ACHN (cell line): ENCODE measurements at places on chromosomes 7 and 10.

DNA sequence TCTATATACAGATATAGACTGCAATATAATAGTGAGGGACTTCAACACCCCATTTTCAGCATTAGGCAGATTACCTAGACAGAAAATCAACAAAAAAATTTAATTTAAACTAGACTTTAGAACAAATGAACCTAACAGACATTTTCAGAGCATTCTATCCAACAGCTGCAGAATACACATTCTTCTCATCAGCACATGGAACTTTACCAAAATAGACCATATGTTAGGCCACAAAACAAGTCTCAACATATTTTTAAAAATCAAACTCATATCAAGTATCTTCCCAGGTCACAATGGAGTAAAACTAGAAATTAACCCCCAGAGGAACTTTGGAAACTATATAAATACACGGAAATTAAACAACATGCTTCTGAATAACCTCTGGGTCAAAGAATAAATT is 169.6 kb downstream of the MTERF1 start:
- no peak for DNase-seq

DNA sequence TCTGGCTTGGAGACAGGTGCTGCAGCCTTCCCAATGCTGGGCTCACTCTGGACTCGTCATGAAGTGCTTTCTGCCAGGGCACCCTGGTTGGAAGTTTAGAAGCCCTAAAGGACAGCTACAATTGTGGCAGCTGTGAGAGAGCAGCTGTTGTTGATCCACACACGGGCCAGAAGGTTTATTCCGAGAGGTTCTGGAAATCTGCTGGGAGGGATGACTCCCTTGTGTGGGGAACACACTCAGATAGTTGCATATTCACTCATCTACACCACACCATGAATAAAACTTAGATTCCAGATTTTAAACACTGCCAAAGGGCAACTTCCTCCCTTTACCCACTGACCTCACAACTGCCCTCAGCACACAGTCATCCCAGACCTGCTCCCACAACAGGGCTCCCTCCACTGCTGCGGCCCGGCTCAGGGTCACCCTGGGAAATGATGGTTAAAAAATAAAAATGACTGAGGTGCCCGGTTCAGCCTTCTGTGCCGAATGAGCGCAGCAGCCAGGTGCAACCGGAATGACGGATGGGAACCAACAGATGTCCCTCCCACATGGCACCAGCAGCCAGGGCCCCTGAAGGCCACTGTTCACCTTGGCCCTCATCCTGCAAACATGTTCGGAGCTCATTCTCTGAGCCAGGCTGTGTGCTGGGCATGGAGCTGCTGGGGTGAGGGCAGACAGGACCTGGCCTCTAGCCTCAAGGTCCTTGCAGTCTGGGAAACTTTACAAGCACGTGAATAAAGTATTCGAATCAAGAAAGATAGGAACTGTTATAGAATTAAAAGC is 40.2 kb downstream of the ASB13 start:
- DNase-seq, result no peak

DNA sequence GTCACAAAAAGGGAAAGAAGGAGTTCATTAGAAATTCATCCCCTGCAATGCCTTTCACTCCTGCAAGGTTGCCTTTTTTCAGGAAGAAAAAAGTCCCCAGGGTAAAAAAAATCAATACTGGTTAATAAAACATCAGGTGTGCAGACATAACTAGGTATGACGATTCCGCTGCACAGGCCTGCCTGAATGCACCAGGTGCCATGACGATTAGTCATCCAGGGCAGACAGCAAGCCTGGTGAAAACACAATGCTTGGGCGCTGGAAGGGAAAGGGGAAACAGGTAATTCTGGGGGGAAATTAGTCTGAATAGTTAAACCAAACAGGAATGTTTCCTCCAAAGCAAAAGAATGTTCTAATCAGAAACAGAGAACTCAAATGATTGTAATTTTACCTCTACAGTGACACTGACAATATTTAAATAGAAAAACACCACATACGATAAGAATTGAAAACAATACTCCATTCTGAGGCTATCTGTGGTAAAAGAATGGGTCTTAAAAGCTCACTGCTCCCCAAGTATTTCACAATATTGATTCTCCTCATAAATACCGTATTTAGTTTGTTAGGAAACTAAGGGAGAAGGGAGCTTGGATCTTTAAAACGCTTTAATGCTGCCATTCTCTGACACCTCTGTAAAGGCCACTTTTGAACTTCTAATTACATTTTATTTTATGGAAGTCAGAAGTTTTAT is 45.2 kb downstream of the VPS41 start:
- peak; percentile 74 for DNase-seq

GRCh38 chr7:132298790-132299189 is 277.5 kb downstream of the PLXNA4 start:
- DNase-seq, result peak; percentile 44
